ENCODE measurements at places on chromosomes 11 and 22.

DNA sequence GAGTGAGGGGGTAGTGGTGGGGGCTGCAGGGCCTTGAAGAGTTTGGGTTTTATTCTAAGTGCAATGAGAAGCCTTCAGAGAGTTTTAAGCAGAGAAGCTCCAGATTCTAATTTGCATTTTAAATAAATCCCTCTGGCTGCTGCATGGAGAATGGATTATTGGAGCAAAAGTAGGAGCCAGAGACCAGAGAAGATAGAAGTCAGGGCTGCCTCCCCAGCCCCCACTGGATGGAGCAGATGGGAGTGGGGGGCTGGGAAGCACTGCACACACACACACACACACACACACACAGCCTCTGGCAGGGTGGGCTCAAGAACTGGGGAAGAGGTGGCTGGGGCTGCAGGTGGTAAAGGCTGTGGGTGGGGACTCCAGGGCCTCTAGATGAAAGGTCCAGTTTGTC, 75.6 kb downstream of the TSPAN18 start:
- no peak for DNase-seq

- no peak for DNase-seq
Observed at GRCh38 chr11:133635244-133635739, 103.0 kb upstream of the OPCML start.

DNA sequence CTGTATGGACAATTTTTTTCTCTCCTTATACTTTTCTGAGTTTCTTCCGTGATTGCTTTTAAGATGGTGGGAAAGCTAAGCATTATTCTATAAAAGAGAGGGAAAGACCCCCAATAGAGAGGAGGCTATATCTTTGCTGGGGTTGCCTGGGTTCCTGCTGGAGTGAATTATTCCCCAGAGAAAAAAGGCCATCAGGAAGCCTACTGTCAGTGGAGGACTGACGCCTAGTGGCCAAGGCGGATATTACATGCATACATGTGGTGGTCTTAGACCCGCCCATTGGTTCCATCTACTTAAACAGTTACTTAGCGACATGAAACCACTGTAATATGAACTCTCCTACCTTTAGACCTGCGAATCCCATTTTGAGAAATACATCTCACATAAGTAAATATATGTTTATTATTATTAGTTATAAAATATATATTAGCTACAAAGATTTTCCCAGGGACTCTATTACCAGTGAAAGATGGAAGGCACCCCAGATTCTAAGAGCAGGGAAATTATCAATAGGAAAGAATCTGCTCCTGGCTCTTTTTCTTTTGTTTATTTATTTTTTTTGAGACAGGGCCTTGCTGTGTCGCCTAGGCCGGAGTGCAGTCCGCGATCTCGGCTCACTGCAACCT, 15.7 kb upstream of the PGA3 start:
- peak; percentile 74 for DNase-seq

GRCh38 chr11:34263441-34264091, 94.2 kb downstream of the ABTB2 start:
- peak; percentile 94 for DNase-seq

- no peak for DNase-seq
Observed at GRCh38 chr22:47553436-47553835, 791.0 kb downstream of the TBC1D22A start.

- no peak for DNase-seq
Observed at GRCh38 chr11:69018924-69019323, 5.9 kb upstream of the MRGPRF start.

- no peak for DNase-seq
Observed at GRCh38 chr11:79026803-79027445, 413.9 kb downstream of the TENM4 start.

- DNase-seq: no peak
Observed at GRCh38 chr11:12052676-12053605, 44.5 kb upstream of the DKK3 start.

DNA sequence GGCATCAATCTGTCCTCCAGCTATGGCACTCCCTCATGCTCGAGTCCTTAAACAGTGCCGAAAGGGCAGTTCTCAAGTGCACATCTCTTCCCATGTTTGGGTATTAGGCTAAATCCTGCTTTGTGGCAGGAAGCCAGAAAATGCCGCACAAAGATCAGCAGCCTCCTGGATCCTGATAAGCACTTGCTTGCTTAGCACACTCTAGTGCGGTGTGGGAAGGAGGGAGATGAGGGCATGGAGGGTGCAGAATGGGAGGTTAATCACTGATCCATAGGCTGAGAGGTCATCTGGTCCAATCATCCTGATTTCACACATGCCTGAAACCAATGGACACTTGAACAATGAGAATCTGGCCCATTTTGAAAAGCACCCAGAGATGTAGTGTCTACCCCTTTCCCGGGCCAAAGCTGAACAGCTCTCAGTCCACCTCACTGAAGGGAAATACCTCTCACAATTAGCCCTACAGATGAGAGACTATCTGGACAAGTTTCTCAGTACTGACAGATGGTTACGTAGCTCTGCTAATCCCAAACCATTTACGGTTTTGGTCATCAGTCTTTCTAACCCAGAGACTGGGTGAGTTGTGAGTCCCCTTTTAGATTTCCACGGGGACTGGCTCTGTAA, 29.8 kb upstream of the CHRM4 start:
- no peak for DNase-seq
